Stimulated activated CD4-positive, alpha-beta T cell treated with anti-CD3 and anti-CD28 coated beads, Interleukin-1b, Interleukin-23, amount 100 ng/mL, for 1 hour (primary cell): ENCODE measurements at places on chromosomes 2 and 18.

DNA sequence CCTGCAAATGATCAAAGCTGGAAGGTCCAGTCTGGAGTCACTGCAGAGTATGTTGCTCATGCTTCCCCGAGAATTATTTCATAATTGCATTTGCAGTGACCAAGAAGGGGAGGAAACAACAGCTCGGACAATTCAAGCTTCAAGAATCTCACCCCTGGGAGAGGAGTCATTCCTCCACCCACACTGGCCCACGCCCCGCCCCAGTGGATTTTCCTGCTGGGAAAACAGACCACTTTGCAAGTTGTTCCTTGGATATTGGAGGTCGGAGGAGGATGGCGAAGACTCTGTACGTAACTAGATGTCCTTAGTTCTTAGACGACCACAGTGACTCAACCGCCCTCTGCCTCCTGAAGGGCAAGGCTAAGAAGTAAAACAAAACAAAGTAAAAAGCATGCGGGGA is 159.4 kb downstream of the TPO start:
- DNase-seq = no peak

DNA sequence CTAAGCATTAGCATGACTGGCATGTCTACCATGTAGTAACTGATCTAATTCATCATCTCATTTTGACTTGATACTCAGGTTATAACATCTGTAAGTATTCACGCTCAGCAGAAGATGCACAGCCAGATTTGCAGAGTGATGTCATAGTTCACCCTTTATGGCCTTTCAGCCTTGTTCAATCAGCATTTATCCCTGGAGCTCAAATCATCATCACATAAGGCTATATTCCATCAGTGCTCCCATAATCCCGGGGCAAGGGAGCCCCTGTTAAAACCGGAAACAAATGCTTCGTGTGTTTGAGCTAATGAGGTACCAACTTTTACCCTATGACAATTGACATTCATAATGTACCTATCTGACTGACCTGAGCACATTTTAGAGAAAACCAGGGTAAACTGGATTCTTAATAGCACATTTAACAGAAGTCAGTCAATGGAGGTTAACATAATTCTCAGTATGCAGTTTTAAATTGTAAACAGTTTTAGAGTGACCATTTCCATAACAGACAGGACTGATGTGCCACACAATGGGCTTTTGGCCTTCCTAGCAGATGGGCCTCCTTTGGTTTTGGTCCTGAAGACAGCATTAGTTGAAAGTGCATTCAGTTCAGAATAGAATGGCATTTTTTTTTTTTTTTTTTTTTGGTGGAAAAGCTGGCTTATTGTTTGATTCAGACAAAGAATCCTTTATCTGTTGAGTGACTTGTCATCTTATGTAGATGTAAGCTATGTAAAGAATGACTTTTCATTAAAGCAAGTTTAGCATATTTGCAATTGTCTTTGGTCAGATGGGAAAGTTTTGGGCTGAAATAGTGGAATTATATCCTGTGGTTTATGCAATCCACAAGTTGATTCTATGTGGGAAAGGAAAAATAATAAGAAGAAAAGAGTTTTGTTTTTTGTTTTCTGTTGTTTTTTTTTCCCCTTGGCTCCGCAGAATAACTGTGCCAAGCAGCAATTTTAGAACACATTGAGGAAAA is 866.0 kb upstream of the ACVR2A start:
- DNase-seq = no peak

DNA sequence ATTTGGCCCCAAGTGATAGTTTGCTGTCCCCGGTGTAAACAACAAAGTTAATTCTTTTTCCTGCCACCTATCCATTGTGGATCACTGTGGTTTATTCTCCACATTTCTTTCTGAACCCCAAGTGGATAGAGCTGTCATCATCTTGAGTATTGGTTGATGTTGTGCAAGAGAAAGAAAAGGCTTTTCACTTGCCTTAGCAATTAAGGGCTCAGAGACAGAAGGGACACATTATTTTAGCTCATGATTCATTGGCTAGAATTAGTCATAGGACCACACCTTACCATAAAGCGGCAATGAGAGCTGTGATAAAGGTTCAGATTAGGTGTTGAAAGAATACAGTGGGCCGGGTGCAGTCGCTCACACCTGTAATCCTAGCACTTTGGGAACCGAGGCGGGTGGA is 442.1 kb upstream of the DCC start:
- DNase-seq = no peak

DNA sequence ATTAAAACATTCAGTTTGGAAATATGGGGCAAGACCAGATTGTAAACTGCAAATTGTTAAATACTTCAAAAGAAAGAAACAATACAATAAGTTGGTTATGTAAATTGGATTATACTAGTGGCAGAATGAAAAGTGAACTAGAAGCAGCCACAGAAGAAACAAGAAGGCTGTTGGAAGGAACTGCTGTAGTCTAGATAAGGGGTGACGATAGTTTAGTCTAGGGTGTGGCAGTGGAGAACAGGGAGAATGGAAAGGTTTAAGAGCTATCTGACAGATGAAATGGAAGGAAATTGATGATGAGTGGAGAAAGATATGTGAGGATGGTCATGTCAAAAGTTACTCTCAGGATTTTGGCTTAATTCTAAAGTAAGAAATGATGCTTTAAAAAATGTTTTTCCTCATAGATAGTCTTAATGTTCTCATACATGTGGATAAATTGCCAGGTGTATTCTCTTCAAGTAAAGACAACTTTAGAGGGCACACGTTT is 179.7 kb downstream of the GPD2 start:
- DNase-seq = no peak

DNA sequence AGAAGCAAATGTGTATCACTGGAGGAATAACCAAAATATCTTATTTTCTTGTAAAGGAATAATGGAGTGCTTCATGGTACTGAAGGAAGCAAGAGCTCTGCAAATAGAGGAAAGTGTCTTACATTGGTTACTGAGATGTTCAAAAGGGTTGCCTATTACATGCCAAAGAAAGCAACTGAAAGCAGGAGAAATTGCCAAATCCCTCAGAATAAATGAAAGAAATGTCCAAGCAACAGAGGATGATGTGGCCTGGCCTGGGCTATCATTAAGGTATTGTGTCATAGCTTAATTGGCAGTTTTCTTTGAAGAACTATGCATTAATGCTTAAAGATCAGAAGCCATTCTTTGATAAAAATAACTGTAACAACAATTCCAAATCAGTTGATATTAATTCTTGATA is 173.7 kb downstream of the RAB3GAP1 start:
- DNase-seq = no peak

GRCh38 chr2:15527074-15527739 is 33.9 kb downstream of the NBAS start:
- DNase-seq = no peak

DNA sequence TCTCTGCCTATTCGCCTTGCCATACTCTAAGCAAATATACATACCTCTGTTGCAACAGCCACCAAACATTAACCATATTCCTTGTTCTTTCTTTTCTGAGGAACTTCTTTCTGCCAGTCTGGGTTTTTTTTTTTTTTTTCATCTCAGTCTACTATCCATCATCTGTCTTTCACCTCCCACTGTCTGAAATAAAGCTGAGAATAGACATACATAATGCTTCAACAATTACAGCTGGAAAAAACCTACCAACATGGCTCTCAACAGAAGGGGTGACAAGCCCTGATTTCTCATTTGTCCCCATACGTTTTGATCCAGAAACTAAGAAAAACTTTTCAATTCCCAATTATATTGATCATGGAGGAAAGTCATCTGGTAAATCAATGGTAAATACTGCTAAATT is 728.8 kb upstream of the POU3F3 start:
- no peak for DNase-seq

DNA sequence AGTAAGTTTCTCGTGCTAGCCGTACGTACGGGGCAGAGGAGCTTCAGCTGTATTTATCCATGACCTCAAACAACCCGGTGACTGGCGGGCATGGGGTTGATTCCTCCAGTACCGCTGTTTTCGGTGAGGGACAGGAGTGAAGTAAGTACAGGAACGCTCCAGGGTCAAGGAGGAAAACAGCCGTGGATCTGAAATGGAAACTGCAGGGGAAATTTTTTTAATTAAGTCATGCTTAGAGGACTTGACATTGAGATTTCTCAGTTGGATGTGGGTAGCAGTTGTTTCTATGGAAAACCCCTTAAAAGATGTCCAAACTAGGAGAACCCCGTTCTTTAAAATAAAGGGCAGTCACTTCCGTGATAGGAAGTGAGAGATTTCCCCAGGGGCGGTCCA is 1.2 kb downstream of the RAB12 start:
- DNase-seq = no peak

DNA sequence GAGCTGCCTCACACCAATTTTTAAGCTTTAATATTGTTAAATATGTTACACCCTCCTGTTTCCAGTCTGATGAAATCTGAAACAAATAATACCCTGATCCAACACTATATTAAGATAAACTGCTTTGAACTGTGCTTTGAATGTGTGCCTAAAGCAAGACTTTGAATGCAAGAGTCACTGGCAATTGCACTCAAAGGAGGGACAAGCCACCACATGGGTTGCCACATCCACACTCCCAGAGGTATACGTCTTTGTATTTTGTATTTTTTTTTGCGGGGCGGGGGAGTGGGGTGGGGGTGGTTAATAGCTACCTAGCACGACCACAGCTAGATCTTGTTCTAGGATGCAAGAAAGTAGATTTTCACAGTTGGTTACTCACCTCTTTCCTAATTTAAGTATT is 1.8 kb upstream of the ZEB2 start:
- DNase-seq = no peak

DNA sequence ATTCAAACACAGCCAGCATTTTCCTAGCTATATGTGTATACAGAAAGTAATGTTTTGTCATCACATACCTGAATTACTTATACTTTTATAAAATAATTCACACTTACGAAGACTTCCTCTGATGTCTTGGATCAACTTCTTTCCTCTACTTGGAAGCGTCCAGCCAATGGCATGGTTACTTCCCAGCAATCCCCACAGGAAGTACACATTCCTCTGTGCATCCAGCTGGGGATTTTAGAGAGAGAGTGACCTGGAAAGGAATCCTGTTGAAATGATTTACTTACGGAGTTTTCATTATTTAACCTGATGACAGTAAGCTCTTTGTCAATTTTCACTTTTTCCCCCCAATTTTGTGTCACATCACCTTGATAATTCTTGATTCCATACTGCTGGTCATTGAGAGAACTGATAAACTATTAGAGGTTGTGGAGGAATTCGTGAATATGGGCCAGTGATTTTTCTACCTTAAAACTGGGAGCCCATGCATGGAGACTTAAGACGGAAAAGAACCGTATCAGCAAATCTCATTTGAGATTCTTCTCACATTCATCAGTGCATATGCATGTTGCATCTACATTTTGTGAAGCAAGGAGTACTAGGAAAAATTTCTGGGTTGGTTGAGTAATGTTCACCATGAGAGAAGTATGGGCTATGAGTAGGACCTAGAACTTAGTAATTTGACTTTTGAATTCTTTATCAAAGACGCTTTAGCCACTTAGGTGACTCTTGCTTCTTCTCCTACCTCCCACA is 9.0 kb upstream of the IL18R1 start:
- no peak for DNase-seq

GRCh38 chr2:17648581-17648980 is 105.0 kb downstream of the SMC6 start:
- DNase-seq = no peak

DNA sequence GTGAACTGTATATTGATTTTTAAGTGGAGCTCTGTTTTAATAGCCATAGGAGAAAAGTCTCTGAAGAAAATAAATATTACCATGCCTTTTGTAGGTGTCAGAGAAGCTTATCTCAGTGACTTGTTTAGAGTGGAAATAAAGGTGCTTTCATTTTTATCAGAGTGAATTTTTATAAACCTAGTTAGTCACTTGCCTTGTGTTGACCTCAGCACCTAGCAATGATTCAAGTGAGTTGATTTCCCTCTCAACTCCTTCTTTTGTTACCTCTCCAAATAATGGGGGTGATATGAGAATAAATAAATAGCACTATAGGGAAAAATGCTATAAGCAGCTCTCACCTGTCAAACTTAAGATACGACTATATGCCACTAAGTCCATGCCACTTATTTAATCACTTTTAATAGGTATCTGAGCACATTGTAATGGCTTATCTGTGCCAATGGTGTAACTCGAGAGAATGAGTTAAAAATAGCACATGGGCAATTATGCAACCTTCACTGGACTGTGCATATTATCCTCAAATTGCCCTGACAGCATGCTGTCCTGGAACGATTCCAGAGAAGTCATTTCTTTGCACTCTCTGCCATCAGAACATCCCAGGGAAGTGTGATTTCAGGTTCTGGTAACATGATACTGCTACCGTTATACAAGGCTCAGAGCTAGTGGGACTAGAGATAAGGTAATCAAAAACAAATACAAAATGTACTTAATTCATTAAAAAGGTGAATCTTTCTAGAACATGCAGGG is 290.8 kb downstream of the CCDC85A start:
- no peak for DNase-seq

DNA sequence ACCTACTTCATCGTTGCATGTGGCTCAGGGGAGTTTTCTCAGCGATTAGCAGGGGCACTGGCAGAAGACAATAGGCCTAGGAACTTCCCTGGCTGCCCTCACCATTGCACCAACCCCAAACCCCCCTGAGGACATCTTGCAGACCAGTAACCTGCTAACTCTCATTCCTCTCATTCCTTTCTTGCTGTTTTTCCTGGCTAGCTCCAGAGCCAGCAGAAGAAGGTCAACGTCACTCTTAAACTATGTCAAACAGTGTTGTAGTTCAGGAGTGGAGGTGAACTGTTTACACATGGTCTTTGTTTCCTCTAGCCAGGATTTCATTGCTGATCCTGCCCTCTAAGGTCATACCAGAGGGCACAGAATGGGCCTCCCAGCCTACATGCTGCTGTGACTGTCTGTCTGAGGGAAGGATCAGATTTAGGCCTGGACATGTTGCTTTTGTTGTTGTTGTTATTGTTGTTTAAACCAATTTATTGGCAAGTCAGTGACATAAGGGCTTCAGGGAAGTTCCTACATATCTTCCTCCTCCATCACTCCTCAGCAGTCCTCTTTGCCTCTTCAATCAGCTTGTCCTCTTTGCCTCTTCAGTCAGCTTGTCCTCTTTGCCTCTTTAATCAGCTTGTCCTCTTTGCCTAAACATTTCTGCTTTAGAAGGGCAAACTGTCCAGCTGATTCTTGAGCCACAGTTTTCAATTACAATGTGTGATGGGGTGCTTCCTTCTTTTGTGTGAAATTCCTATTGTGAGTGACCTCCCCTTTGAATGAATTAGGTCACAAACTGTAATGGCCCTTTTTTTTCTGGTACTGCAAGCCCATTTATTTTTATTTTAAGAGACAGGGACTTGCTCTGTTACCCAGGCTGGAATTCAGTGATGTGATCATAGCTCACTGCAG is 471.9 kb upstream of the TNP1 start:
- no peak for DNase-seq

GRCh38 chr2:133674433-133675331 is 106.4 kb upstream of the NCKAP5 start:
- DNase-seq = no peak

GRCh38 chr2:8677646-8678592 is 3.9 kb upstream of the ID2 start:
- DNase-seq = no peak

DNA sequence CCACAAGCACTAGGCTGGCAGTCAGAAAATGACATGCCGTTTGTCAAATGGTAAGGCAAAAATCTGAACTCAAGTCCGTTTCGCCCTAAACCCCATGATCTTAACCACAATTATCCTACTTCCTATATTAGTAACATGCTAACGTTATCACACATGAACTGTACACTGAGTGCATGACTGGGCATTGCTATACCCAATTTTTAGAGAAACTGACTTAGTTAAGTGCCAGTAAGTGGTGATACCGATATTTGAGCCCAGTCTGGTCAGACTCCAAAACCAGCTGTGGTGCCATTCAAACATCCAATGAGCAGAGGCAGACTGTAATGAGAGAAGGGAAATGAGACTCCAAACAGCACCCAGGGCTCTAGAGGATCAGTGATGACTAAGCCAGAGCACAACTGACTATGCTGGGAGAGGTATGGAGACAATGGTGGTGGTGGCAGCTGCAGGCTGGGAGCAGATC is 311.7 kb upstream of the PKDCC start:
- no peak for DNase-seq
